ENCODE measurements at places on chromosomes 7 and 10.

DNA sequence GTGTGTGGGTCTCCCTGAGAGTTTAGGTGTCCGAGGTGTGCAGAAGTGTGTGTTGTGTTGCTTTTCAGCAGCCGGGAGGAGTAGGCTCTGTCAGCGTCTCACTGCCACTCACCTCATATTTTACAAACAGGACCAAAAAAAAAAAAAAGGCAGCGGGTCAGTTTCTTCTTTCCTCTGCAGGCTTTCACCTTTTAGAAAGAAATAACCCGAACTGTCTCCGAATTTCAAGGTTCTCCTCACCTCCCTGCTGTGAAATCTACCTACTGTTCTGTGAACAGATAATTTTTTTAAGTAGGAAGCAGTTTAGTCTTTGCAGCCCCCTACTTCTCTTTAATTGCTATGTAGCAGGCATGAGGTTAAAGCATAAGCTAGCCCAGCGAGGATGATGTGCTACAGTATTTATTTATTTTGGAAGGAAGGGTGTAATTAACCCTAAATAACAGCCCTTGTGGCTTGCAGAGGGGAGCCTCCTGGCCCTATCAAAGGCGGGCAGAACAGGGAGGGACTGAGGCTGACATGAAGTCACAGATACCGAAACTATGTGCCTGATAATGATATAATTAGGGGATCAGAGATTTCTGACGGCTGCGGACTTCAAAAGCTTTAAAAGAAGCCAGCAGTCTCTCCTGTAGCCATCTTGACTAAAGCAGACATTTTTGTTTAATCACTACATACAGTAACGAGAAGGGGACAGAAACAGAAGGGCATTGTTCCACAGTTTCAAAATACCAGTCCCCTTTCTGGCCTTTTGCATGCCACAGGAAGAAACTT, 1.6 kb downstream of the BAMBI start:
- DNase-seq: no peak

- DNase-seq: no peak
Measured at GRCh38 chr10:16788125-16788524, 29.1 kb downstream of the RSU1 start.

GRCh38 chr7:36275735-36276284, 113.9 kb upstream of the ANLN start:
- DNase-seq: no peak

DNA sequence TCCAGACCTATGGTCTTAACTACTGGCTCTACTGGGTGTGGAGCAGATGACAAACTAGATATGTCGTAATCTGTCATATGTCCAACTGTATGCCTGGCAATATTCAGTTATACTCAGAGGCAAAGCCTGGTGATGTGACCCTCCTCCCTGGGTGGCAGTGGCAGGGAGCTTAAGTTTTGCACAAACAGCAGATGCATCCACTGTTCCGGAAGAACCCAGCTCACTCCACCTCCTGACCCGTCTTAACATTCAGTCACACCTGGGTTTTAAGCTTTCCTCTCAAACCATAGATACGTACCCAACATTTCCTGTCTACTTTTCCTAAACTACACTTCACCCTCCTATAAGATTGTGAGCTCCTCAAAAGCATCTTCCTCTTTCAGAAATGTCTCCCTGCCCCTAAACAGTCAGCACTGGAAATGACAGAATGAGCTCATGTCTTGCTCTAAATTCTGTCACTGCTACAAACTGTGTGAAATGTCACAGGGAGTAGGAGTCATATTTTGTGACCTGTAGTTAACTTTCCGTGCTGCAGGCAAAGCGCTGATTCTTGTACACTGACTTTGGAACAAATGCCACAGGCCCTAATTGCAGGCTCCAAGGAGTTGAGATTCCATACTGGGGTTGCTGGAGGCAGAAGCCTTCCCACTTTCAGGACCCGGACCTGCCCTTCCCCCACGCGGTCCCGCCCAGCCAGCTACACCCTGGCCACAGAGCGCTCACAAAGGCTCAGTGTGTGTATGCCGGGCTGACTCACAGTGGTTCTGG, 23.9 kb downstream of the SCD start:
- DNase-seq: no peak

GRCh38 chr7:1659696-1660095, 10.4 kb upstream of the ELFN1 start:
- DNase-seq: no peak

DNA sequence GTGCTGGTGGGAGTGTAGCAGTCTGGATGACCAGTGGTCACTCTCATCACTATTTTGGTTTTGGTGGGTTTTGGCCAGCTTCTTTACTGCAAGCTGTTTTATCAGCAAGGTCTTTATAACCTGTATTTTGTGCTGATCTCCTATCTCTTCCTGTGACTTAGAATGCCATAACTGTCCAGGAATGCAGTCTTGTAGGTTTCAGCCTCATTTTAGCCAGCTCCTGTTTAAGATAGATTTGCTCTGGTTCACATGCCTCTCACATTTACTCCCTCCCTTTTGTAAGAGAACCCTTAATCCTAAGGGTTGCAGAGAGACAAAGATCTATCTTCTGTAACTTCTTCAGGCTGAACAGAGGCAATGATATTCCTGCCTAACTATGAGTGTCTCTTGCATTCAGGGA, 51.2 kb upstream of the INHBA start:
- no peak for DNase-seq

GRCh38 chr10:122115874-122116273, 126.9 kb downstream of the TACC2 start:
- no peak for DNase-seq

- DNase-seq: no peak
Measured at GRCh38 chr7:3080106-3080505, 36.4 kb upstream of the CARD11 start.

- no peak for DNase-seq
Measured at GRCh38 chr7:129188372-129188891, at the start of gene SMO. TSS of gene SMO (plus strand) at chr7:129188633. CDS start at chr7:129189152, 519 bp downstream.

GRCh38 chr10:75531571-75532031, 100.2 kb downstream of the LRMDA start:
- no peak for DNase-seq

- no peak for DNase-seq
Measured at GRCh38 chr10:133139551-133140065, 20.4 kb upstream of the KNDC1 start.

- no peak for DNase-seq
Measured at GRCh38 chr7:151717415-151717814, 159.5 kb downstream of the PRKAG2 start.

- DNase-seq: no peak
Measured at GRCh38 chr10:74983383-74983782, 128.1 kb upstream of the SAMD8 start.

DNA sequence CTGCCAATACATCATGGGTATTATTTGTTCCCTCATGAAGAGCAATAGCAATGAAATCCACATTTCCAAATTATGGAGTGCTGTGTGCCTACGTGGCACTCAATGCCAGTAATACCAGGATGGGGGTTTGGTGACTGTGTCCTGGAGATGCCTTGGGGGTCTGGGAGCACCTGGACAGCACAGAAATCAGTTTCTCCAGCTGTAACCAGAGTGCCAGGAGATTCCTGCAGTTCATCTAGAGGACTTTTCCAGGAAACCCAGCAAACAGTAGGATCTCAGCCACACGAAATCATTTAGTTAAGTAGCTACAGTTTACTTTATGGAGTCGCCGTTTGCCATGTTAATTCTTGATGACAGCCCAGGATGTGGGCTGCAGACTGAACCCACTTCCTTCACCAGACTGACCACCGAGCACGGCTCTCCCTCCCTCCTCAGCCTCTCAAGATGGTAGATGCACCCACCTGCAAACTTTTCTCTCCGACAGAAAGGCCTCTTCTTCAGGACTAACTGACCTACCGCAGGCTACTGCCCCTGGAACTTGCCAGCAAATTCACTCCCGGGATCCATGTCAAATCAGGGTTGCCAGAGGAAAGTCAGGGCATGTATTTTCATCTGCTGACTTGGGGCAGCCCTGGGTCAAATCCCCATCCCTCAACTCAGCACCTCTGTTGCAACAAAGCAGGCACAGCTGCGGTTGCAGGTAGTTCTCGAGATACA, 30.3 kb downstream of the MKI67 start:
- no peak for DNase-seq

DNA sequence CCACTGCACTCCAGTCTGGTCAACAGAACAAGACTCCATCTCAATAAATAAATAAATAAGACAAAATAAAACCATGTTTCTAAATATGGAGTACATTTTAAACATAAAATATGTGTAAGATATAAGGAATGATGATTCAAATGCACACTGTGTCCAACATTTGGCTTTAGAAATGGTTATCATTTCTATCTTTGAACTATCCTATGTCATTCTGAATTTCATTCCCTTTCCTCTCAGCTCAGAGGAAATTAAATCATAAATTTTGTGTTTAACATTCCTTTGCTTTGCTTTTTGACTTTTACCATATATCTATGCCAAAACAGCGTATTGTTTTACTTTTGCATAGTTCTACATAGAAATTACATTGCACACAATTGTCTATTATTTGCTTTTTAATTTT, 130.9 kb downstream of the GNAT3 start:
- no peak for DNase-seq

DNA sequence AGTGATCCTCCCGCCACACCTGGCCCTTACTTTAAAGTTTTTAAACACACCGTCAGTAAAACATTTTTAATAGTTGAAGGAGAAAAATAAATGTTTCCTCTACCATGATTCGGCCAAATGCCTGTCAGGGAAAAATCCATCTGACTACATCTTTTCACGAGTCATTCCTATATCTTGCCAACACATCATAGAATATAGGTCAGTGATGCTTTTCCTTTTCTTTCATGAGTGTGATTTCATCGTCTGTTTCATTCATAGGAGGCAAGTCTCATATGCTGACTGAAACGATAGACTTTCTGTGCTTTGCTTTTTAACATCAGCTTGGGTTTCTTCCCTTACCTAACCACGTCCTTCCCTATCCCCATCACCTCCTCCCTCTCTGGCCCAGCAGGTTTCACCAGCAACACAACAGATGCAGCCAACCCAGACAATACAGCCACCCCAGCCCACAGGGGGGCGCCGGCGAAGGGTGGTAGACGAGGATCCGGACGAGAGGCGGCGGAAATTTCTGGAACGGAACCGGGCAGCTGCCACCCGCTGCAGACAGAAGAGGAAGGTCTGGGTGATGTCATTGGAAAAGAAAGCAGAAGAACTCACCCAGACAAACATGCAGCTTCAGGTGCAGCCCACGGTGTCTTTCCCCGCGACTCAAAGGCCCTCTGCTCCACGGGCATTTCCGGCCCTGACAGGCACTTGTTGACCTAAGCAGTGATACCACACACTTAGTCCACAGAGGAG, 149.2 kb downstream of the TRIL start:
- no peak for DNase-seq

DNA sequence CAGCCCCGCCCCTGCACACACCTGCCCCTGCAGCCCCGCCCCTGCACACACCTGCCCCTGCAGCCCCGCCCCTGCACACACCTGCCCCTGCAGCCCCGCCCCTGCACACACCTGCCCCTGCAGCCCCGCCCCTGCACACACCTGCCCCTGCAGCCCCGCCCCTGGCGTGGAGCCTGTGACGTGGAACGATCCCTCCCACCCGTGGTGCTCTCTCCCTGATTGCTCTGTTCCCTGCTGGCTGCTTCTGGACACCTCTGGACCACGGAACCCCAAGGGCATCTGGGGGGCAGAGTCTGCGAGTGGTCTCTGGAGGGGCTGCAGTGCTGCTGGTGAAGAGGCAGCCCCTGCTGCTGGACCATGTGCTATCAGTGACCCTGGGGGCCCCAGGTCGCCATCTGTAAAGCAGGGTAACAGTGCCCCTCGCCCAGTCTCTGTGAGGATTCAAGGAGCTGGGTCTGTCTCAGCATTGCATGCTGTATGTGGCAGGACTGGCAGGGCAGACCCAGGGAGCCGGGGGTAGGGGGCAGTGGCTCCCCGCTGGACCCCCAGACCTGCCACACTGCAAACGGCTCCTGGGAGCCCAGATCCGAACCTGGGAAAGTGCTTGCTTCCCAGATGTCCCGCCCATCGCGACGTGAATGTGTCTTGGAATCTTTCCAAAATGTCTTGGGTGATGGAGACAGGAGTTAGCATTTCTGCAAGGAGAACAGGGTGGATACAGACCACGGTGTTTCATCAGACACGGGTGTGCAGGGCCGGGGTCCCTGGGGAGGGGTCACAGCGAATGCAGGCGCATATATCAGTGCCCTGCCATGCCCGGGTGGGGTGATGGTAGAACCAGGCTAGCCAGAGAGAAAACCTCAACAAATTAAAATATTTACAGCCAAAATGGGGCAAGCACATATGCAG, 27.9 kb upstream of the NKX6-2 start:
- DNase-seq: no peak

DNA sequence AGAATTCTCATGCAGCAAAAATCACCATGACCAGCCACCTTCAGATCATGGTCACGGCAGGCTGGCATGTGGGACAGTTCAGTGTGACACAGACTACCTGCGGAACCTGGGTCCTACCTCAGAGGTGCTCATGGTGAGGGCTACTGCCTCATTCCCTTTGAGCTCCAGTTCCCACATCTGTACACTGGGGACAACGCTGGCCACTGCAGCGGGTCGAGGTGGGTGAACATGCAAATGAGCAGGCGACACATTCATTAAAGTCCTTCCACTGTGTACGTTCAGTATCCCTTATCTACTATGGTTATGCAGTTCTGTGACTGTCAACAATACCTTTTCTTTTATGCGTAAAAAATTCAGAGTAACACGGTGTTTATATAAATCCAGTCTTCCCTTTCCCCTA, 218.7 kb upstream of the AOAH start:
- no peak for DNase-seq

GRCh38 chr10:60230892-60231291, 158.8 kb downstream of the ANK3 start:
- DNase-seq: no peak

GRCh38 chr7:37193087-37193774, 255.4 kb downstream of the ELMO1 start:
- DNase-seq: no peak

- no peak for DNase-seq
Measured at GRCh38 chr10:71040846-71041605, 152.7 kb upstream of the PCBD1 start.

DNA sequence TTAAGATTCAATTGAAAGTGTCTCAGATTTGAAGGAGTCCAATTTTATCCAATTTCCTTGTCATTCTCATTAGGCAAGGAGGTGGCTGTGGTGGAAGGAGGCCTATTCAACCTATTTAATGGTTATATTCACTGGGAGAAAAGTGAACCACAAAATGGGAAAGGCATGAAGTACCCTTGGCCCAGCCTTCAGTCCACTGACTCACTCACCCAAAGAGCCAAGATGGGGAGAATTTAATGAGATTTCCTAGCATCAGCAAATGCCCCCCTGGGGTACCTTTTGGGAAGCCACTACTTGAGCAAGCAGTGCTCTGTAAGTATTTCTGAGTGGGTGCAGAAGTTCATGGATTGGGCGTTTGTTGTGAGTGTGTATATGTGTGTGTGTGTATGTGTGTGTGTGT, 144.1 kb downstream of the NRP1 start:
- no peak for DNase-seq

GRCh38 chr10:130967784-130968183, 343.7 kb downstream of the TCERG1L start:
- no peak for DNase-seq

GRCh38 chr10:24825551-24825950, 101.9 kb upstream of the ARHGAP21 start:
- DNase-seq: no peak

GRCh38 chr7:132276234-132276630, 300.0 kb downstream of the PLXNA4 start:
- no peak for DNase-seq

All from NCI-H1930 (cell line).